ENCODE measurements at places on chromosomes 5 and 9.

- no peak for DNase-seq
These were observed 23.9 kb downstream of the MEGF9 start for GRCh38 chr9:120690372-120690771.

DNA sequence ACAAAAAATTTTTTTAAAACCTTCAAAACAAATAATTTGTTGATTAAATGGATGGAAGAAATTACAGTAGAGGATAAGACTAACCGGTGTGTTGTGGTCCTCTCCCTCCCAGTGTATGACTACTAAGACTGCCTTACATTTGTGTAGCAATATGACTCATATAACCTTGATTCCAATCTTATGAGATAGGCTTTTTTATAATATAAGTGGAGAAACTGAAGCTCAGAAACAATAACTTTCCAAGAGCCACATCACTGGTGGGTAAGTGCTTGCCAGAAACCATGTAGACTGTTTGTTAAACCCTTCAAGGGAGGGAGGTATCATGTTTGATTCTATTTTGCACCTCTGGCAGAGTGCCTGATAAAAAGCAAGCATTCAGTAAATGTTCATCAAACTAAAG, 47.5 kb downstream of the NLN start:
- peak; percentile 58 for DNase-seq

DNA sequence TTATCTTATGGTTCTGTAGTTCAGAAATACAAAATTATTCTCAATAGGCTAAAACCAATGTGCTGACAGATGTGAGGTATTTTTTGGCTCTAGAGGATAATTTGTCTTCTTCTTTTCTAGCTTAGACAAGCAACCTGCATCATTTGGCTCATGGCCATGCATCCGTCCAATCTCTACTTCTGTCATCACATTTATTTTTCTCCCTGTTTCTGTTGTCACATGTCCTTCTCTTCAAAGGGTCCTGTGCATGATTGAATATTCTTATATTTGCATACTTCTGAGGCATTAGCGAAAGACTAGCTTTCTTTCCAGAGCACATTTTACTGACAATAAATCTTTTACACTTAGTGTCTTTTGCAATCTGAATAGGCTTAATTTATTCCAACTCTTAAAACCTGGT, 564.7 kb downstream of the CDH10 start:
- DNase-seq: no peak

GRCh38 chr5:75091597-75091996, 39.2 kb upstream of the GCNT4 start:
- no peak for DNase-seq

Measured in NCI-H2029 treated with DMSO at 0.1 percent for 48 hours (cell line).